ENCODE measurements at places on chromosomes 3 and 15.

GRCh38 chr3:184336547-184337398 lies 627 bp upstream of the FAM131A start:
- DNase-seq: no peak

DNA sequence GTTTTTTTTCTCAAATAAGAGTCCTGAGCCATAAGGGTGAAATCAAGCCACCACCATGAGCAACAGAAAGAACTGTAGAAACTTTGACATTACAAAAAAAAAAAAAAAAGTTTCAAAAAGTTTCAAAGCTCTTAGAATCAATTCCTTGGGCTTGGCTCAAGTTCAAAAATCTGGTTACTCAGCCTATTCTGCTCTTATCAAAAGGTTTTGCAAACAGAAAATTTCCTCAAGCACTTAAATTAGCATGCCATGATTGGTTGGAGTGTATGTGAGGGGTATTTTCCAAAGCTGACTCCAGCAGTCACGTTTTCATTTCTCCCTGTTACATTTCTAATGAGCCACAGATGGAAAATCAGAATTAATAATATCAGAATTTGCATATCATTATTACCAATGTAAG lies 12.1 kb upstream of the PEX5L start:
- DNase-seq: peak; percentile 19

DNA sequence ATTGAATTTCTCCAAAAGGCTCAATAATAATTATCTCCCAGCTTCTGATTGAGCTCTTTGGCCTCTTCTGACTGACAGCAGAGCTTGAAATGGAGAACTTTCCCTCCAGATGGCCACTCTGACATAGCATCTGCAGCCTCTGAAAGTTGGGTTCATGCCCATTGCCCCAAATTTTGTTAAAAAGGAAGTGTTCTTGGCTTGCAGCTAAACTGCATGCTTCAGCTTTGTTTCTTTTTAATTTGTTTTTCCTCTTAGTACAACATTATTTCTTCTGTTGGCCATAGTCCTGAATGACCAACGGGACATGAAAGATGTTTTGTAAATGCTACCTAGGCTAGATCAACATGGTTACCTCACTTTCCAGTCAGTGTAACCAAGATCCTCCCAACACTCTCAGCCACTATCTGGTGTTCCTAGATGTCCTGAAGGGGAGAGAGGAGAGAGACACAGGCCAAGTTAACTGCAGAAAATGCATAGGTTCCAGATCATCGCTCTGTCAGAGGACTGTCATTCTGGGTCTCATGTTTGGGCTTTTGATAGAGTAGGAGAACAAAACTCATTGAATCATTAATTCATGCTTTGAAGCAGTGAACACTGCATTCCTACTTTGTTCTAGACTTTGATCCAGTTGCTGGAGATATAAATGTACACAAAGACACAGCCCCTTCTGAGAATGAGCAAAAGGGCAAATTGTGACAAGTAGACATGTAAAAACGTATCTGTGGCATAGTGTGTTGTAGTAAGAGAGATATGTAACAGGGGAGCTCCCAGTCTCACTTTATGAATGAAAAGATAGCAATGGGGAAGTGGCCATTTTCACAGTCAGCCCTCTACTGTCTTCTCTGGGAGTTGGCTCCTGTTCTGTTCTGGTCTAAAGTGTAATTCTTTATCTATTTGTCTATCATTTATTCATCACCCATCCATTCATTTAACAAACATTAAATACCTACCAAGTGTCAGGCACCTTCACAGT lies 156.2 kb downstream of the ZNF621 start:
- DNase-seq: no peak

DNA sequence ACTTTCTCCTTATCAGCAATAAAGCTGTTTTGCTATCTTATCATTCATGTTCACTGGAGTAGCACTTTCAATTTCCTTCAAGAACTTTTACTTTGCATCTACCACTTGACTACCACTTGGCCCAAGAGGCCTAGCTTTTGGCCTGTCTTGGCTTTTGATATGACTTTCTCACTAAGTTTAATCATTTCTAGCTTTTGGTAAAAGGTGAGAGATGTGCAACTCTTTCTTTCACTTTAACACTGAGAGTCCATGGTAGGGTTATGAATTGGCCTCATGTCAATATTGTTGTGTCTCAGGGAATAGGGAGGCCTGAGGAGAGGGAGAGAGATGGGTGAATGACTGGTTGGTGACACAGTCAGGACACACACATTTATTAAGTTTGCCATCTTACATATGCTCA lies 31.0 kb upstream of the FAM3D start:
- no peak for DNase-seq

GRCh38 chr3:42101048-42101447 lies 9.9 kb downstream of the TRAK1 start:
- DNase-seq: no peak

GRCh38 chr3:116256843-116257485 lies 188.3 kb downstream of the LSAMP start:
- peak; percentile 50 for DNase-seq

GRCh38 chr3:13208706-13209633 lies 135.7 kb upstream of the IQSEC1 start:
- no peak for DNase-seq

DNA sequence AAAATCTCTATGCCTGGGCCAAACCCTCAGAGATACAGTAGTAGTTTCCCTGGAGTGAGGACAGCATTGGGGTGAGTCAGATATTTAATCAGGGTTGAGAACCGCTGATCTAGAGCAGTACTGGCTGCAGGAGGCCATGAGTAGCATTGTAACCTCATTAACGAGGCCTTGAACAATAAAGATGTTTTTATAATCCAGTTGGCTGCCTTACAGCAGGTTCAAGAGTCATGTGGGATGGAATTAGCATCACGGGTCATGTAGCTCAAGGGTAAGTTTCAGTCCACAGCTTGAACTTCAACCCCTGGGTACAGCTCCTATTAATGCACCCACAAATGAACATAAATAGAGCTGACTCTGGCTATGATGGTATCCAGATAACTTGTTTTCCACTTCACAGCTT lies 5.1 kb downstream of the HPS3 start:
- DNase-seq: no peak

- no peak for DNase-seq
Observed at GRCh38 chr3:50274371-50275104, 4.3 kb upstream of the LSMEM2 start.

- no peak for DNase-seq
Observed at GRCh38 chr3:112736805-112737566, 96.0 kb upstream of the CCDC80 start.

GRCh38 chr15:36844534-36844998 lies 255.8 kb downstream of the MEIS2 start:
- peak; percentile 79 for DNase-seq

- peak; percentile 49 for DNase-seq
Observed at GRCh38 chr3:159200176-159200575, 398.3 kb downstream of the MFSD1 start.

DNA sequence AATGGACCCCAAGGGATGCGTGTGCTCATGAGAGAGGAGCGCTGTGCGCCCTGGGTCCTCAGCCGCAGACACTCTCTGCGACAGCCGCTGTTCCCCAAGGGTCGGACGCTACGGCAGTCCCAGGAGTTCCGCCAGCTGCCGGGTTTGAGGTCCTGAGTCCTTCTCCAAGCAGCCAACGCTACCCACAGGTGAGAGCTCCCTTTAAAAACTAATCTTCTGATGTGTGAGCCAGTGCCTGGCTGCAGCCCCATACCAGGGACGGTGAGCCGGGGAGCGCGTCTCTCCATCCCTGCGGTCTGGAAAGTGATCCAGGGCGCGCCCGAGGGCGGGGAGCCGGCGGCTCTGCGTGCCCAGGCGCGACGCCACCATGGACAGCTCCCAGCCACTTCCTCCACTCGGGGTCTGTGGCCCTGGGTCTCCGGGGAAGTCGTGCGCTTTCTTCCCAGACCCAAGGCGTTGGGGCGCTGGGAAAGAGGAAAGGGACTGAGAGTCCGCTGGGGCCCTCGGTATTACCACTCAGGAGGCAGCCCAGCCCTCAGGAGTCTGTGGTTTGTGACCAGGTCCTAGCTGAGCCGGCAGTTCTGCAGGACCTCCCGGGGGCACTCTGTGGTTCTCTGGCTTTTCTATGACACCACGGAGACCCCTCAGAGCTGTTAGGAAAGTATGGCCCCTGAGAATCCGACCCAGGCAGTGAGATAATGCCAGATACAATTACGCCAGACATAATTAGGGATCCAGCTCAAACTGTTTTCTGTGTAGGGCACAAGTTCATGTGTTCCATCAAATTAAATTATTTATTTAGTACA lies 1.4 kb downstream of the CEMIP start:
- DNase-seq: no peak

GRCh38 chr3:63624941-63625560 lies 27.4 kb upstream of the SNTN start:
- peak; percentile 91 for DNase-seq

DNA sequence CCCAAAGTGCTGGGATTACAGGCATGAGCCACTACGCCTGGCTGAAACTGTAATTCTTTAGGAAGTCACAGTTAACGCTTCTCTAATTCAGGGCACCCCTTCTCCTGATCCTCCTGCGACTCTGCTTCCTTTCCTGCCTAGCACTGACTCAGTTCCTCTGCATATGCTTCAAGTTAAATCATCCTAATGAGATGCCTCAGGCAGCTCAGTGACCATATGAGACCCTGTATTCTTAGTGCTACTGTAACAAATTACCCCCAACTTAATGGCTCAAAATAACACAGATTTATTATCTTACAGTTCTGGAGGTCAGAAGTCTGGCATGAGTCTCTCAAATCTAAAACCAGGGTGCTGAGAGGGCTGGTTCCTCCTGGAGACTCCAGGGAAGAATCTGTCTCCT lies 271.8 kb upstream of the LYSMD4 start:
- no peak for DNase-seq

DNA sequence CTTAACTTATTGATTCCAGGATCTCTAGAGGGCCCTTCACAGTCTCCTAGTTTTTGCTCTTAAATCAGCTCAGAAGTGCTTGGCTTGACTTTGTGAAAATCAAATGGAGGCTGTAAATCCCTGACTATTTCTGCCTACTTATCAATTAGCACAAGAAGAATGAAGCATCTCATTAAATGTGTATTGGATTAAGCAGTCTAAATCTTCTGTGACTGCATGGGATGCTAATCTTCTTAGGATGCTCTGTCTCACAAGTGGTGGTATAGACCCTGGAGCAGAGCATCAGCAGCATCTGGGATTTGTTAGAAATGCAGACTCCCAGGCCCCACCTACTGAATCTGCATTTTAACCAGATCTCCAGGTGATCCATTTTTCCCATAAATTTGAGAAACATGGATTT lies 488.7 kb downstream of the AGBL1 start:
- DNase-seq: no peak

DNA sequence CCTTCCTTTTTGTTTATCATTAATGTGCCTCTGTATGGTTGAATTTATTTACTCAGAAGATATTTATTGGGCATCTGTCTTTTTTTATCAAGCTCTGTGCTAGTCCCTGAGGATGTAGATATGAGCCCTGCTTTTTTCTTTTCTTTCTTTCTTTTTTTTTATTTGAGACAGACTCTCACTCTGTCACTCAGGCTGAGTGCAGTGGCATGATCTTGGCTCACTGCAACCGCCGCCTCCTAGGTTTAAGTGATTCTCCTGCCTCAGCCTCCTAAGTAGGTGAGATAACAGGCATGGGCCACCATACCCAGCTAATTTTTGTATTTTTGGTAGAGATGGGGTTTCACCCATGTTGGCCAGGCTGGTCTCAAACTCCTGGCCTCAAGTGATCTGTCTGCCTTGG lies 58.5 kb downstream of the MBNL1 start:
- DNase-seq: no peak

DNA sequence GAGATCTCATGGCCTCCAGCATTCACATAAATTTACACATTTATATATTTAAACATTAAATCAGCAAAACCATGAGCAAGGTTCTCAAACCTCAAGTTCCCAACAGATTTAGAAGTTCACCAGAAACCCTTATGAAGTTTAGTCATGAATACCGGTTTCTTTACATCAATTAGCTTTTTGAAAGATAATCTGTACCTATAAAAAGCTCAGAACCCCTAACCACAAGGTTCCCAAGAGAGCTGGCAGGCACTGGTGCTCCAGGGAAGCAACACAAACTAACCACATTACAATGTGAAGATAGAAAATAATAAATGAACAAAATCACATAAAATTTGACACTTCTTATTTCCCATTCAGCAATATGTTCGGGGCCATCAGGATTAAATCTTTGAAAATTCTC lies 150.9 kb downstream of the FBN1 start:
- DNase-seq: no peak

DNA sequence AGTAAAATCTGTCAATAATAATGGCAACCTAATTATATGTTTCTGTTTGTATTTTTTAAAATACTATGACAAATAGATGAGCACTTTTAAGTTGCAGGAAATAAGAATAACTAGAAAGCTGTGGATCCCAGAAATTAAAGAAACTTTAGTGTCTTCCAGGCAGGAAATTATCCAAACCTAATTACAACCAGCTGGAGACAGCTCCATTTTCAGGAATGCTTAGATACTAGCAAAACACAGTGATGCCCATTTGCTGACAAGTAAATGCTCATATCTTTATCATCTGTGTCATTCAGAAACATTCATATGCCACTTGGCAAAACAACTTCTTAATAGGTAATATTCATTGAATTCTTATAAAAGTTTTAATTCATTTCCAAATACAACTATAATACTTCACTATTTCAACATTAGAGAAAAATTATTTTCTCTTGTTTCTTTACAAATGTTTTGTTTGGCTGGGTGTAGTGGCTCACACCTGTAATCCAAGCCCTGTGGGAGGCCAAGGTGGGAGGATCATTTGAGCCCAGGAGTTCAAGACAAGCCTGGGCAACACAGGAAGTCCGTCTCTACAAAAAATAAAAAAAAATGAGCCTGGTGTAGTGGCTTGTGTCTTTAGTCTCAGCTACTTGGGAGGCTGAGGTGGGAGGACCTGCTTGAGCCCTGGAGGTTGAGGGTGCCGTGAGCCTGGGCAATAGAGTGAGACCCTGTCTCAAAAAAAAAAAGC lies 169.1 kb upstream of the TSPAN3 start:
- no peak for DNase-seq

DNA sequence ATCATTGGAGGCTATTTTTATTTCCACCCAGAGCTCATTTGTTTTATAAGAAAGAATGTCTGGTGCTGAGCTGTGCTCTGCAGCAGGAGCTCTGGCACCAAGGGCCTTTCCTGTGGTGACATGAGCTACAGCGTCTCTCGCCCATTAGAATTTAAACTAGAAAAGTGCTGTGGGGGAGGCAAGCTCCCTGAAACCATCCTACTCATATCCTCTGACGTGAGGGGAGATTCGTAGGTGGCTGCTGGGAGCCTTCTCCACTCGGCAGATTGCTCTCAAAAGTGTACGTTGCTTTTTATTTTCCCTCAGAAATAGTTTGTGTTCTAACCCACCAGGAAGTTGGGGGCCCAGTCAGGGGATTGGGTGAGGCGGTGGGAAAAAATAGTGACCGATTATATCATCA lies 76.3 kb upstream of the ARHGEF3 start:
- no peak for DNase-seq

DNA sequence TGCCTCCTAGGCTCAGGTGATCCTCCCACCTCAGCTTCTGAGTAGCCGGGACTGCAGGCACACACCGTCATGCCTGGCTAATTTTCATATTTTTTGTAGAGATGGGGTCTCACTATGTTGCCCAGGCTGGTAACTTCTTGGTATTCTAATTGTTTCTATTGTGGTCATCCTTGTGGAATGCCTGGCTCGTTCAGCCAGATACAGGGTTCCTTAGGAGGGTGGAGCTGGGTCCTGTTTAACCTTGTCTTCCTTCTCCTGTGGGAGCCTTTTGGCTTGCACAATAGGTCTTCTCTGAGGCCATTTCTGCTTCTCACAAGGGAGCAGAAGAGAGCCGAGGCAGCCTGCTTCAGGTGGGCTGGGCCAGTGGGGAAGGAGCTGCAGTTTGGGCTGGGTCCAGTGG lies 15.7 kb downstream of the PLEKHO2 start:
- no peak for DNase-seq

GRCh38 chr3:195542316-195542697 lies 818 bp downstream of the PPP1R2 start:
- no peak for DNase-seq

GRCh38 chr3:179190581-179190980 lies 42.4 kb downstream of the PIK3CA start:
- no peak for DNase-seq

Measured in fibroblast of skin of left biceps (primary cell).